Breast epithelium (tissue), 4 donors: ENCODE measurements at places on chromosomes 6 and 20. TPM values are rescaled to one million over a fixed set of nuclear protein-coding genes. Genes with fewer than 3 reads are reported as not detected.

The PHF10 gene
- total RNA-seq = 61.6 TPM

The CYP21A2 gene
- not detected for total RNA-seq

DNA sequence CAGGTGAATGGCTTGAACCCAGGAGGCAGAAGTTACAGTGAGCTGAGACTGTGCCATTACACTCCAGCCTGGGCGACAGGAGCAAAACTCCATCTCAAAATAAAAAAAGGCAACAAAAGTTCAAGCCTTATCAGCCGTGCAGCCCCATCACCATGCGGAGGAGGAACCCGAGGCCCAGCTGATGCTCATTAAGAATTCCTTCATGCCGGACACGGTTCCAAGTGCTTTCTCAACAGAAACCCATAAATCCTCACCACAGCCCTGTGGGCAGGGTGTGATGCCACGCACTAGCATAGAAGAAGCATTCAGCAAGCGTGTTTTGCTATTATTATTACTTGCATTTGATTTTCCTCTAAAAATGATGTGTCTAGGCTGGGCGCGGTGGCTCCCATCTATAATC, 56.3 kb downstream of the PREX1 start:
- no peaks in the 10 kb centered on the region for H3K27me3 ChIP-seq
- H3K4me3 ChIP-seq = no peak overlapping the region
- no peak for DNase-seq
- no peaks in the 10 kb centered on the region for H3K4me1 ChIP-seq
- no peaks in the 10 kb centered on the region for H3K36me3 ChIP-seq

GRCh38 chr6:55260181-55260580, 67.1 kb upstream of the GFRAL start:
- no peak overlapping the region for H3K4me3 ChIP-seq
- no peak overlapping the region for H3K27ac ChIP-seq
- H3K4me1 ChIP-seq = no peaks in the 10 kb centered on the region
- H3K27me3 ChIP-seq = no peaks in the 10 kb centered on the region
- no peak for DNase-seq

DNA sequence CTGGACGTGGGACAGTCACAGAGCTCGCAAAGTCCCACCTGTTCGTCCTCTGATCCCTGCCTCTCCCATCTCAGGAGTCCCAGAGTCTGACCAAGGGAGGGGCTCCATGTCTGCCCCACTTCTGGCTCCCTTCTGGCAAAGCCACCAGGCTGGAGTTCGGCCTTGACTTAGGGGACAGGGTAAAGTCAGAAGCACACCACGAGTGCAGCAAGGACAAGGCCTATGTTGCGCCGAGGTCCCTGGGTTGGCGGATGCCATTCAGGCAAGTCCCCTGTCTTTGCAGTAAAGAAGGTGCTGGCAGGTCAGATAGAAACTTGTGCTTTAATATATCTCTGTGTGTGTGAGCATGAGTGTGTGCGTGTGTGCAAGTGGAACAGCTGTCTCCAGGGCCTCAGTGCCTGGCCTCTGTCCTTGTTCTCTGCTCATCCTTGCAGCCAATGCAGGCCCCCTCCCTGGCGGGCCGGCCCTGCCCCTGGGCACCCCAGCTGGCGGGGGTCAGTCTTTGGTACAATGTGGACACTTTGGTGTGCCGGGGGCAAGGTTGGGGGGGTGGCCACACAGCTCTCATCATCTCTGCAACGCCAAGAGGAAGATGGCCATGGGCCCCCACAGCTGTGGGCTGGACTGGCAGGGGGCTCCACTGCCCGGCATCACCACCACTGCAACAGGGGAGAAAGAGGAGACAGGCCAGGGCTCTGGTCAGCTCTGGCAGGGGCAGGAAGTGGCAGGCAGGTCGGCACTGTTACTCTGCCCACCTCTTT, 60.7 kb downstream of the MDGA1 start:
- H3K36me3 ChIP-seq = no peaks in the 10 kb centered on the region
- no peaks in the 10 kb centered on the region for H3K27me3 ChIP-seq
- no peaks in the 10 kb centered on the region for H3K4me1 ChIP-seq
- DNase-seq = no peak

DNA sequence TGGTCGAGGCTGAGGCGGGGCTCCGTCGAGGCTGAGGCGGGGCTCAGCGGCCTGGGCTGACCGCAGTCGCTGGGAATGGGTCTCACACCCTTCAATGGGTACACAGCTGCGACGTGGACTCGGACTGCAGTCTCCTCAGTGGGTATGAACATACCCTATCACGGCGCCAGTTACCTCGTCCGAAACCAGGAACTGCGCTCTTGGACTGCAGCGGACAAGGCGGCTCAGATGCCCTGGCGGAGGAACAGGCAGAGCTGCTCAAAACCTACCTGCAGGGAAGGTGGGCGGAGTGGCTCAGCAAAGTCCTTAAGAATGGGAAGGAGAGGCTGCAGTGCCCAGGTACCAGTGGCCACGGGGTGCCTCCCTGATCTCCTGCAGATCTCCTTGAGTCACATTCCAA, 14.2 kb downstream of the HLA-A start:
- no peaks in the 10 kb centered on the region for H3K4me1 ChIP-seq
- no peak overlapping the region for H3K27ac ChIP-seq
- H3K27me3 ChIP-seq = no peaks in the 10 kb centered on the region
- no peak overlapping the region for H3K4me3 ChIP-seq

GRCh38 chr20:20711413-20711812, 1.0 kb downstream of the RALGAPA2 start:
- no peaks in the 10 kb centered on the region for H3K27me3 ChIP-seq
- peak overlapping the region; percentile 86 for H3K4me3 ChIP-seq
- no peak for DNase-seq
- H3K36me3 ChIP-seq = no peaks in the 10 kb centered on the region

The MUC21 gene
- total RNA-seq = not detected

- H3K27me3 ChIP-seq = no peaks in the 10 kb centered on the region
- no peaks in the 10 kb centered on the region for H3K36me3 ChIP-seq
- no peak overlapping the region for H3K4me3 ChIP-seq
Measured at GRCh38 chr6:42572523-42572922, 8.7 kb downstream of the UBR2 start.

The CLVS2 gene
- not detected for total RNA-seq

DNA sequence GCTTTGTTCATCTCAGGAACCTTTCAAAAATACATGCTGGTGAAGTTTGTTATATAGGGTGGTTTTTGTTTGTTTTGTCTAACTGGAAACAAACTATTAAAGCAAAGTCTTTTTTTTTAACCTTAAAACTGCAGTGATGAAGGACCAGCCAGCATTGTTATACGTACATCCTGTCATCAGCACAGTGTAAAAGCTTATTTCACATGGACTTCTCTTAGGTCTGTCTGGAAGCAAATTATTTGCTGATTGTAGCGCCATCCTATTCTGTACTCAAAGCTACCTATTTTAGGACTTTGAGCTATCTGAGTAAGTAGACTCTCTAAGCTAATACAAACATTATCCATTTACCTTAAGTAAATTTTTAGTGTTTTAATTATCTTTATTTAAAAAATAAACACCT, 61.7 kb downstream of the SNX9 start:
- no peak overlapping the region for H3K4me3 ChIP-seq
- no peaks in the 10 kb centered on the region for H3K4me1 ChIP-seq

The GRM4 gene
- total RNA-seq = not detected

- H3K27me3 ChIP-seq = no peaks in the 10 kb centered on the region
- H3K36me3 ChIP-seq = no peaks in the 10 kb centered on the region
- peak overlapping the region; percentile 14 for H3K27ac ChIP-seq
Measured at GRCh38 chr20:62955519-62956386, 3.2 kb downstream of the SLC17A9 start.

DNA sequence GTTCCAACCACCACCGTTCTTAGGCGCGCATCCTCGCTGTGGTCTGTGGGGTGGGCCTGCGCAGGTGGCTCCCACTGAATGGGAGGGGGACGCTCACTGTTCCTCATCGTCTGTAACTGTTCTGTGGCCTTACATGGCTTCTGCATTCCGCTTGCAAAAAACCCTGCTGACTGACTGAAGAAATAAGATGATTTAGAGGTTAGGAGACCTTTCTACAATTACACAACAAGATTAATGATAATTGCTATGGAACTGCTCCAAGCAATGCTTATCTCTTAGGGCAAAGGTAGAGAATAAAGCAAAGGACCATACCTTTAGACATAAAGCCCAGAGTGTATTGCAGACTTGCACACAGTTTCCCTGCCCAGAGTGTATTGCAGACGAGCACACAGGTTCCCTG, 14.4 kb upstream of the DACT2 start:
- no peak overlapping the region for H3K4me3 ChIP-seq
- H3K27me3 ChIP-seq = no peaks in the 10 kb centered on the region
- H3K4me1 ChIP-seq = no peaks in the 10 kb centered on the region
- no peak overlapping the region for H3K27ac ChIP-seq
- H3K36me3 ChIP-seq = no peaks in the 10 kb centered on the region

DNA sequence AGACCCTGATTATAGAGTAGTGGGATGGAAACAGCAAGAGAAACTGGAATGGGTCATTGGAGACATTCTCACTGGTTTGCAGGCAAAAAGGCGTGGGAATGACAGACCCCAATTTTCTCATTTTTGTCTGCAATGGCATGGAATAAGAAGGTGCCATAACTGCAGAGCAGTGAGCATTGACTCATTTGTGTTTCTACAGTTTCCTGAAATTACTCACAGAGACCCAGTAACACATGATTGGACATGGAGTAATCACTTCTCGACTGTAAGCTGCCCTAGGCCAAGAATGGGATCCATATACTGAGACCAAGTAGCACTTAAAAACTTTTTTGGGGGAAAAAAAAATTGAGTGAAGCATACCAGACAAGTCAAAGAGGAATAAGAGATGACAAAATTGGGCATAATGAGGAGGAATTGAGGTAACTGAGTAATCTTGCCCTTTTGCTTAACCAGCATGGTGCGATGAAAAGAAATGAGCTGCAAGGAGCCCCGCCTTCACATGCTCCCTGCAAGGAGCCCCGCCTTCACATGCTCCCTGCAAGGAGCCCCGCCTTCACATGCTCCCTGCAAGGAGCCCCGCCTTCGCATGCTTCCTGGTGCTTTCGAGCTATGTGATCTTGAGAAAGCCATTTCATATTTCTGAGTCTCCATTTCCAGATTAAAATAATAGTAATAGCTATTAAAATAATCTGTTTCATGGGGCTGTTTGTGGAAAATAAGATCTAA, 44.1 kb downstream of the NHSL1 start:
- H3K4me3 ChIP-seq = peak overlapping the region; percentile 27
- peak; percentile 70 for DNase-seq
- H3K36me3 ChIP-seq = no peaks in the 10 kb centered on the region
- H3K4me1 ChIP-seq = peaks cover 8% of the 10 kb centered on the region

GRCh38 chr20:44336086-44336485, 757 bp upstream of the R3HDML start:
- no peak for DNase-seq
- H3K27ac ChIP-seq = no peak overlapping the region
- no peaks in the 10 kb centered on the region for H3K4me1 ChIP-seq
- H3K4me3 ChIP-seq = no peak overlapping the region
- H3K27me3 ChIP-seq = peaks cover 8% of the 10 kb centered on the region

The SLC17A3 gene
- not detected for total RNA-seq

DNA sequence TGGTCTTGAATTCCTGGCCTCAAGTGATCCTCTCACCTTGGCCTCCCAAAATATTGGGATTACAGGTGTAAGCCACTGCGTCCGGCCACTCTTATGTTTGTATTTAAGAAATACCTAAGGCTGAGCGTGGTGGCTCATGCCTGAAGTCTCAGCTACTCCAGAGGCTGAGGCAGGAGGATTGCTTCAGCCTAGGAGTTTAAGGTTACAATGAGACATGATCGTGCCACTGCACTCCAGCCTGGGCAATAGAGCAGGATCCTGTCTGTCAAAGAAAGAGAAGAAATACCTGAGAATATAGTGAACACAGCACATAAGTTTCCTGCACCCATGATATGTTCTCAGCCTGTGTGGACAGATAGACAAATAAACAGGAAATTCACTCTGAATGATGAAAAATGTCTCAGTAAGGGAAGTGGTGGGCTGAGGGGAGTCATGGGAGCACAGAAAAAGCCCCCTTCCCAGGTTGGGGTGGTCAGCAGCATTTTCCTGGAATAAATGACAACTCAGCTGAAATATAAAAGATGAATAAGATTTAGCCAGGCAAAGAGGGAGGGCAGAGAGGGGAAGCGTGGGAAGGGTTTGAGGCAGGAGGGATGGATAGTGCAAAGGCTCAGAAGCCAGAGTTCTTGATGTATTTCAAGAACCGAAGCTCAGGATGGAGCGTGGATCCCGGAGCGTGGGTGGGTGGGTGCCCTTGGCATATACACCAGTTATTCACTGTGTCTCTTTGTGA, 13.8 kb upstream of the MMP9 start:
- H3K4me1 ChIP-seq = no peaks in the 10 kb centered on the region
- no peak overlapping the region for H3K27ac ChIP-seq
- no peaks in the 10 kb centered on the region for H3K36me3 ChIP-seq
- no peak for DNase-seq
- peaks cover 13% of the 10 kb centered on the region for H3K27me3 ChIP-seq

- no peaks in the 10 kb centered on the region for H3K27me3 ChIP-seq
- H3K4me3 ChIP-seq = no peak overlapping the region
- H3K27ac ChIP-seq = no peak overlapping the region
- no peak for DNase-seq
- no peaks in the 10 kb centered on the region for H3K36me3 ChIP-seq
Measured at GRCh38 chr6:45513213-45513618, 135.5 kb upstream of the SUPT3H start.
